ENCODE measurements at places on chromosomes 7 and 10. TPM values are rescaled to one million over a fixed set of nuclear protein-coding genes. Genes with fewer than 3 reads are reported as not detected.

DNA sequence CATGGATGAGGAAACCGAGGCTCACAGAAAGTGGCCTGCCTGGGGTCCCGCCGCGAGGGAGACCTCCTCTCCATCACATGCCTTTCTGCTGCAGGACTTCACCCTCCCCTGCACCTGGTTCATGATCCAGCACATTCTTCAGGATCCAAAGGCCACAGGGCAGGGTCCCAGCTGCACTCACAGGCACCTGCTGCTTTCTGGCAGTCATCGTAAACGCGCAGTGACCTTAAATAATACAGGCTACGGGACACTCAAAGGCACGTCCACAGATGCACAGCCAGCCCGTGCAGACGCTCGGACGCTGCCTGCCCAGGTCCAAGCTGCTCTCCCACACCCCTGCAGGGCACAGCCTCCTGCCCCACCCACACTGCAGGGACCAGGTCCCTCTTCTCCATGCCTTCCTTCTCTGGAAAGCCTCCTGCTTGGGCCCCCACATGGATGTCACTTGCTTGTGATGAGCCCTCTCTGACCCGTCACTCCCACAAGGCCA lies 49.9 kb downstream of the CALML3 start:
- no peak overlapping the region for H3K4me3 ChIP-seq
- no peak overlapping the region for H3K27ac ChIP-seq
- no peaks in the 10 kb centered on the region for H3K4me1 ChIP-seq
- H3K27me3 ChIP-seq, result no peaks in the 10 kb centered on the region
- DNase-seq, result no peak
- H3K36me3 ChIP-seq, result no peaks in the 10 kb centered on the region

GRCh38 chr10:97138846-97139245 lies 46.9 kb downstream of the SLIT1 start:
- no peaks in the 10 kb centered on the region for H3K4me1 ChIP-seq
- no peak for DNase-seq
- no peak overlapping the region for H3K4me3 ChIP-seq
- no peak overlapping the region for H3K27ac ChIP-seq
- no peaks in the 10 kb centered on the region for H3K36me3 ChIP-seq

DNA sequence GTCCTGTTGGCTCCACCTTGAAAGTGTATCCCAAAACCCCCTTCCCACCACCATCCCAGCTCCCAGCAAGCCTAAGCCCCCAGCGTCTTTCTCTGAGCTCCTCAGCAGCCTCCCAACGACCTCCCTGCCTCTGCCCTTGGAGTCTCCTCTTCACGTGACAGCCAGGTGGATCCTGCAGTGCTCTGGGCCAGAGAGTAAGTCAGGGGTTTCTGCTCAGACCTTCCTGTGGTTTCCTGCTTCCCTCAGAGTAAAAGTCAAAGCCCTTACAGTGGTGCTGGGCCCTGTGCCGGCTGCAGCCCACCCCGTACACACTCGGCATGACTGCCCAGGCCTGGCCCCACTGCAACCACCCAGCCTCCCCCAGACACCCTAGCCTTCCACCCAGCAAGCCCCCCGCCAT lies 51.9 kb downstream of the OAT start:
- DNase-seq, result no peak
- no peaks in the 10 kb centered on the region for H3K27me3 ChIP-seq
- H3K27ac ChIP-seq, result no peak overlapping the region
- H3K36me3 ChIP-seq, result no peaks in the 10 kb centered on the region
- H3K4me1 ChIP-seq, result no peaks in the 10 kb centered on the region
- no peak overlapping the region for H3K4me3 ChIP-seq

- no peak for DNase-seq
- H3K4me1 ChIP-seq, result peaks cover 7% of the 10 kb centered on the region
- H3K36me3 ChIP-seq, result no peaks in the 10 kb centered on the region
- no peak overlapping the region for H3K27ac ChIP-seq
- no peak overlapping the region for H3K4me3 ChIP-seq
Measured at GRCh38 chr7:116512520-116513188, 12.2 kb upstream of the CAV1 start.

DNA sequence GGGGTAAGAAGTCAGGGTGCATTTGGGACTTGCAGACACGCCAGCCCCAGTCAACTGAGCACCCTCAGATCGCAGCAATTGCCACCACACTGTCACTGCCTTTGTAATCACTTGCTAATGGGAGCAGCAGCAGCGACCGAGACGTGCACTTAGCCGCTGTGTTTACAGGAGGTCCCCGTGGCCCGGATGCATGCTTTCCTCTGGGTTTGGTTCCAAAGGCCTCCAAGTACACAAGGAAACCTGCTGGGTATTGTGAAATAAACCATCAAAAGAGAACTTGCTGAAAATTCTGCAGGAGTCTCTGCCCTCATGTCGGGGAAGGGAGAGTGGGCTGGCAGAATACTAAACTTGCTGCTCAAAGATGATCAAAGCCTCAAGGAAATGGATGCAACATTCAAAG lies 341.7 kb downstream of the DNAJB6 start:
- DNase-seq, result no peak
- no peak overlapping the region for H3K4me3 ChIP-seq
- H3K4me1 ChIP-seq, result peaks cover 6% of the 10 kb centered on the region
- H3K36me3 ChIP-seq, result no peaks in the 10 kb centered on the region
- no peak overlapping the region for H3K27ac ChIP-seq

DNA sequence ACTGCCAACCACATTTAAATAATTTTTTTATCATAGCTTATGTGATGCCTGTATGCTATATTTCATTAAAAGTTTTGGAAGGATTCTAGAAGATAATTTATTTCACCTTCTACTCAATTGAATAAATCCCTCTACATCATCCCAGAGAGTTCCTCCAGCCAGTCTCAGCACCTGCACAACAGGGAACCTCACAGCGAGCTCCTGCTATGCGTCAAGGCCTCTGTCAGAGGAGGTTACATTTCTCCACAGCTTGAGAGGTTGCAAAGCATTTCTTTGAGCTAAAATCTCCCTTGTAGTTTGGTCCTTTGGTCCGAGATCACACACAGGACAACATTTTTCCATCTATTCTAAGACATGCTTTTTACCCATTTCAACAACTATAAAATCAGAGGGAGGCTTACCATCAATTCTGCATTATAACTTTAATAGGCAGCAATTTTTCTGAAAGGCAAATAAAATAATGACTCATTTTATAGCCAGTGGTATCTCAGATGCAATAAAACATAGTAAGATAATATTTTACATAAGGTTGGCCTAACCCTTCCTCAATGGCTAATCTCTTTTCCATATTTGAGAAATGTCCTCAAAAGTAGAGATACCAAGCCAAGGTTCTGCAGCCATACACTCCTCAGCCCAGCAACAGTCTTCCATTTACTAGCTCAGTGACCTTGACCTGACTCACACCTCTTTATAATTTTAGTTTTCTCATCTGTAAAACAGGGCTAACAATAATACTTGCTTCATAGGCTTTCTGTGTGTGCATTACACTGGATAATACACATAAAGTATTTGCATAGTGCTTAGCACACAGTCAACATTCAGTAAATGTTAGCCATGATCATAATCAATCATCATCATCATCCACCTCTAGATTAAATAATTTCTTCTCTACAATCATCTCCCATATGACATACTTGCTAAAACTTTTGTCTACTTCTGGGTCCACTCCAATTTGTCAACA lies 68.8 kb downstream of the DOCK4 start:
- H3K4me3 ChIP-seq, result no peak overlapping the region
- no peak overlapping the region for H3K27ac ChIP-seq
- no peaks in the 10 kb centered on the region for H3K27me3 ChIP-seq
- H3K4me1 ChIP-seq, result no peaks in the 10 kb centered on the region
- no peak for DNase-seq
- no peaks in the 10 kb centered on the region for H3K36me3 ChIP-seq

DNA sequence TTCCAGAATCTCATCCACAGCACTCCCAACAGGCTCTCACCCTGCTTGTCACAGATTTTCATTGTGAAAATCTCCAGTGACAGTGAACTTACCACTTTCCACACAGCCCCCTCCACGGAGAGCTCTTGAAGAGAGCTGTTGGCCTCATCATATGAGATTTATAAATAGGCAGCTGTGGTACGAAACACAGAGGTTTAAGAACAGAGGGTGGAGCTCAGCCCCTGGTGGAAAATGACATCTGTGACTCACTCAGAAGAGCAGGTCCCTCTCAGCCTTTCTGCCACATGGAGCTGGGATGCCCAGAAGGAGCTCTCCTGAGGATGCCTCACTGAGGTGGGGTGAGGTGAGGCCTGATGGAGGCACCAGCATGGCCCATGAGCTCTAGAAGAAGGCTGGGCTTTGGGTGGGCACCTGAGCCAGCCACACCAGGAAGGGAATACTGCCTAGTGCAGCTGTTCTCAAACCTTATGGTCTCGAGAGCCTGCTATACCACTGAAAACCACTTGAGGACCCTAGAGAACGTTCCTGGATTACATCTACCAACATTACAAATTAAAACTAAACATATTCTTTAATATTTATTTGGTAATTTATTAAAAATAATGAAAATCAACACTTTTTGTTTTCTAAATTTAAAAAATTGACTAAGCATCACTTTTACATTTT lies 25.8 kb upstream of the EEPD1 start:
- H3K27ac ChIP-seq, result no peak overlapping the region
- peaks cover 3% of the 10 kb centered on the region for H3K36me3 ChIP-seq
- DNase-seq, result no peak
- no peaks in the 10 kb centered on the region for H3K4me1 ChIP-seq
- H3K27me3 ChIP-seq, result peaks cover 8% of the 10 kb centered on the region

- H3K36me3 ChIP-seq, result peaks cover 3% of the 10 kb centered on the region
- peaks cover 50% of the 10 kb centered on the region for H3K27me3 ChIP-seq
- no peak overlapping the region for H3K27ac ChIP-seq
- no peaks in the 10 kb centered on the region for H3K4me1 ChIP-seq
- H3K4me3 ChIP-seq, result no peak overlapping the region
Measured at GRCh38 chr10:129993621-129994020, 29.5 kb upstream of the EBF3 start.

The ZCWPW1 gene
- 6.5 TPM for total RNA-seq

The FOXP2 gene
- total RNA-seq, result not detected

The ZNF503 gene
- total RNA-seq, result 1.3 TPM

The PRLHR gene
- not detected for total RNA-seq

The RAB19 gene
- total RNA-seq, result 17.5 TPM

The GALNT11 gene
- total RNA-seq, result 18.0 TPM

The HYAL4 gene
- total RNA-seq, result 0.48 TPM

The SPRN gene
- total RNA-seq, result not detected

The STMP1 gene
- 17.1 TPM for total RNA-seq

The AKR1B15 gene
- total RNA-seq, result not detected

The UTF1 gene
- total RNA-seq, result 0.21 TPM

Measured in activated T-cell treated with anti-CD3 and anti-CD28 coated beads, Interleukin-2, amount 50 U/mL, for 72 hours (primary cell).